ENCODE measurements at places on chromosomes 3 and 15. TPM values are rescaled to one million over a fixed set of nuclear protein-coding genes. Genes with fewer than 3 reads are reported as not detected.

GRCh38 chr3:127074900-127075360, 92.0 kb downstream of the PLXNA1 start:
- DNase-seq, result no peak

GRCh38 chr15:88833731-88834100, 30.5 kb downstream of the ACAN start:
- no peak for DNase-seq

GRCh38 chr3:10517627-10518026, 12.2 kb upstream of the ATP2B2 start:
- DNase-seq, result no peak

DNA sequence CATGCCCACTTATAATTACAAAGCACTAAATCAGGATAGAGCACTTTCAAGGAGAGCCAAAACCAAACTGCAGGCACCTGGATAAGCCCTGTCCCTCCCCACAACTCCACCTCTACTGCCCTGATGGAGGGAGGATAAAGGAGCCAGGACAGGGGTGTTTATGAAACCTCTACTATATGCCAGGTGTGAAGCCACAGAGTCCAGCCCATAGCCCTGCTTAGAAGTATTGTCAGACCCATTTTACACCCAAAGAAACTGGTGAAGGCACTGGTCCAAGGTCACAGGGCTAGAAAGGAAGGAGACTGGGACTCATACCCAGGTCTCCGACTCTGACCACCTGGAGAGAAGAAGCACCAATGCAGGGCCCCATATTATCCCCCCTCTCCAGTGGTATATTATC, 48.7 kb downstream of the SH3BP5 start:
- DNase-seq, result no peak

DNA sequence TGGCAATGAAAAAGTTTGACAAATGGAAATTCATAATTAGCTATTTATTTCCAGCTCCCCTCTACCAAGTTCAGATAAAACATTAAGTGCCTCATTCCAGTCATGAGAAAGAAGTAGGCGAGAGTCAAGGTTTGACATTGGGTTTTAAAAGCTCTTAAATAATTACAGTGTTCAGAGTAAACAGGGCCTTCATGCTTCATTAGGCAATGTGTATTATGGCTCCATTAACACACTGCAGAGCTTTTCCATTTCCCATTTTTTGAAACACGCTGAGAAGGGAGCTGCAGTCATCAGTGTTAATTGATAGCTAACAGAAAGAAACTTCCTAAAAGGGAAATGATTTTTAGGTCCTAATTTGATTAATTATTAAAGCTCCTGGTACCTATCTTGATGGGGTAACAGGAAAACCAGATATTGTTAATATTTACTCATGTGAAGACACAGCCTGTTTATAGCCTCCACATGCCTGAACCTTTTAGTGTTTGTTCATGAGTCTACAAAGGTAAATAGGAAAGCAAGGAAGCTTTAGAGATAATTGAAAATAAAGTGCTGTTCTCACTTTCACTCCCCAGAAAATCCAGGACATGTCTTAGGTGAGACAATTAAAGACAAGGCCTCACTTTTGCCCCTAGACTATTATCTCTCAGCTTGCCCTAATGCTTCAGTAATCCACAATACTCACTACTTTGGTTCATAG, 28.7 kb downstream of the SST start:
- DNase-seq, result no peak

GRCh38 chr3:52724511-52724910, 18.6 kb downstream of the SPCS1 start:
- DNase-seq, result no peak

Gene OR5H14
- not detected for total RNA-seq
